Upper lobe of right lung (tissue), 1 donor: ENCODE measurements at places on chromosomes 2 and 18. TPM values are rescaled to one million over a fixed set of nuclear protein-coding genes. Genes with fewer than 3 reads are reported as not detected.
A peak's percentile ranks its signal among the peaks of the same experiment; 100 is the strongest.

- H3K4me3 ChIP-seq, result no peak overlapping the region
- no peak for DNase-seq
- no peaks in the 10 kb centered on the region for H3K27me3 ChIP-seq
- H3K36me3 ChIP-seq, result no peaks in the 10 kb centered on the region
- H3K4me1 ChIP-seq, result no peaks in the 10 kb centered on the region
- H3K27ac ChIP-seq, result no peak overlapping the region
These were observed 15.7 kb upstream of the ACVR2A start for GRCh38 chr2:147829106-147829505.

Gene PDE11A
- total RNA-seq, result not detected

- H3K36me3 ChIP-seq, result no peaks in the 10 kb centered on the region
- H3K27me3 ChIP-seq, result peaks cover 6% of the 10 kb centered on the region
- H3K4me1 ChIP-seq, result no peaks in the 10 kb centered on the region
- H3K27ac ChIP-seq, result peak overlapping the region; percentile 47
These were observed 30.3 kb downstream of the TFCP2L1 start for GRCh38 chr2:121254748-121255147.

Gene GALNT13
- 5.8 TPM for total RNA-seq

DNA sequence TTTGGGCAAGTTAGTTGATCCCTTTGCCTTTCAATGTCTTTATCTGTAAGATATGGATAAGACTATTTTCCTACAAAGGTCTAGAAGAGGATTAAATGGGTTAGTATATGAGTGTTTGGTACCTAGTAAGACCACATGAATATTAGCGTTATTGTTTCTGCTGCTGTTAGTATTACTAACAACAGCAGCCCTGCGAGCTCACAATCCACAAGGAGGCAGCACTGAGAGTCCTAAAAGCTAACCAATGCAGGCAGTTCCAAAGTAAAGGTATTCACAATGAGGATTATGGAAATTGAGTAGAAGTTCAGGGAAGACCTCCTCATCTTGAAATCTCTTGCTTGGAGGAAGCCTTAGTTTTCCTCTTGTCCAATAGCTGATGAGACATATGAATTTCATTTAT, 248.9 kb downstream of the TDRD15 start:
- H3K27ac ChIP-seq, result no peak overlapping the region
- no peaks in the 10 kb centered on the region for H3K4me1 ChIP-seq
- no peak overlapping the region for H3K4me3 ChIP-seq
- no peaks in the 10 kb centered on the region for H3K27me3 ChIP-seq
- H3K36me3 ChIP-seq, result no peaks in the 10 kb centered on the region

- no peak for DNase-seq
- H3K4me3 ChIP-seq, result no peak overlapping the region
- no peaks in the 10 kb centered on the region for H3K4me1 ChIP-seq
- H3K27me3 ChIP-seq, result no peaks in the 10 kb centered on the region
These were observed 202.8 kb downstream of the PIK3C3 start for GRCh38 chr18:42157878-42158277.

Gene GPD2
- 41.9 TPM for total RNA-seq

Gene CCDC141
- 25.7 TPM for total RNA-seq

Gene GPR55
- total RNA-seq, result 1.2 TPM

Gene CCDC138
- total RNA-seq, result 2.9 TPM

- DNase-seq, result peak; percentile 64
- no peaks in the 10 kb centered on the region for H3K36me3 ChIP-seq
- no peak overlapping the region for H3K27ac ChIP-seq
- no peak overlapping the region for H3K4me3 ChIP-seq
- no peaks in the 10 kb centered on the region for H3K4me1 ChIP-seq
These were observed 51.5 kb upstream of the DCC start for GRCh38 chr18:52288403-52289004.

GRCh38 chr2:234955091-234955591, 3.3 kb downstream of the SH3BP4 start:
- no peak overlapping the region for H3K4me3 ChIP-seq
- no peaks in the 10 kb centered on the region for H3K36me3 ChIP-seq
- H3K27ac ChIP-seq, result peak overlapping the region; percentile 75
- H3K4me1 ChIP-seq, result peaks cover 26% of the 10 kb centered on the region

DNA sequence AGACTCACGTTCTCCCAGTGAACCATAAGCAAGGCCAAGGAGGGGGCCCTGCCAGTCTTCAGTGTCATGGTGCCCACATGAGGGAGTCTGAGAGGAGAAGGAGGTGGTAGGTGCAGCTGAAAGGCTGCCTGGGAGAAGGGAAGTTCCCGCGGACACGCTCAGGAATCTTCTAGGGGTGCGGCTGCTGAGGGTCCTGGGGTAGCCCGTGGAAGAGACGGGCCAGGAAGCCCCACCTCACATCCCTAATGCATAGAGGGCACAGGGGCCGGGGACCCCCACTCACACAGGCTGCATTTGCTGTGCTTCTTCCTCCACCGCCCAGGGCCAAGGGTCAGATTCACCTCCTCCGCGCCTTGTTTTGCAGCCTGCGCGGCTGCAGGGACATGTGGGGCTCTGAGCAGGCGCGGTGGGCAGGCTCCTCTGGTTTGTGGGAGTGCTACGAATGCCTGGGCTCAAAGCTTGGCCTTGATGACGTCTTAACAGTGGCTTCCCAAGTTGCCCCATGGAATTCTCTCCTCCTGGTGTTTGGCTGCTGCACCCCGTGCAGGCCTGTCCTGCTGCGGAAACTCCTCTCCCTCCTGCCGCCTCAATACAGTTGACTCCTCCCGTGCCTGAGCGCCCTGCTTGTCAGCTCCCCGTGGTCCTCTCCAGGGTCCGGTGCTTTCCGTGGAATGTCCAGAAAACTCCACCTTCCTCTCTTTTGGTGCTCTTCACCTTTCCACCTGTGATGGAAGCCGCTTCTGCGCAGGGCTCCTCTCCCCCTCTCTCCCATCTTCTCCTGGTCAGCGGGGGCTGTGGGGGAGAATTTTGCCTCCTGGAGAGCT, 95.7 kb downstream of the VAPA start:
- peaks cover 23% of the 10 kb centered on the region for H3K4me1 ChIP-seq
- H3K36me3 ChIP-seq, result no peaks in the 10 kb centered on the region
- no peaks in the 10 kb centered on the region for H3K27me3 ChIP-seq

DNA sequence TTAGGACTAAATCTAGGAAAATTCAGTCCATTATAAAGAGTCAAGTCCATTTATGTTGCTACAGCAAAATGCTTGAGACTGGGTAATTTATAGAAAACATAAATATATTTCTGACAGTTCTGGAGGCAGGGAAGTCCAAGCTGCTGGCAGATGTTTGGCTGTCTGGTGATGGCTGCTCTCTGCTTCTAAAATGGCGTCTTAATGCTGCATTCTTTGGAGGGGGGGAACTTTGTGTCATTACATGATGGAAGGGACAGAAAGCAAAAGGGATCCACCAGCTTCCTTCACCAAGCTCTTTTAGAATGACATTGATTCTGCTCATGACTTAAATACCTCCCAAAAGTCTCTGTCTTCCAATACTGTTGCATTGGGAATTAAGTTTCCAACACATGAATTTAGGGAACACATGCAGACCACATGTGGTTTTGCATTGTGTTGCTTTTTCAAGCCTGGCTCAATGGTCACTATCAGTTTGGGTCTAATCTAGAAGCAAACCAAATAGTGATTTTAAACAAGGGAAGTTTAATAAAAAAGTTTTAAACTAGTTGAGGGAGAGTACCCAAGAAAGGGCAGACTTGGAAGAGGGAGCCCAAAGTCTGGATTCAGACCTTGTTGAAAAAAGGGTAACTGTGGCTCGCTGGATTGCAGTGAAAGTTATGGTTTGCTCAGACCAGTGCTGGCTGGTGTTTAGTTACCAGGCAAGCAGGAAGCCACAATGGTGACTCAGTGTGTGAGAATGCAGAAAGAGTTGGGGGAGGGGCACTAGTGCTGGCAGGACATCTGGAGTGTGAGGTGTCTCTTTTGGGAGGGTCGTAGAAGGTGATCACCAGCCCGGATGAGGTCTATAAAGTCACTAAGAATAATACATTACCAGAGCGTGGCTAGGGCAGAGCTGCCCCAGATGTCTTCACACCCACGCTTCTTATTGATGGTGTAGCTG, 30.8 kb downstream of the C18orf54 start:
- H3K4me3 ChIP-seq, result no peak overlapping the region
- H3K36me3 ChIP-seq, result no peaks in the 10 kb centered on the region
- DNase-seq, result no peak
- H3K4me1 ChIP-seq, result no peaks in the 10 kb centered on the region

Gene AGXT
- total RNA-seq, result not detected

GRCh38 chr2:12990523-12990922, 273.8 kb downstream of the TRIB2 start:
- no peak overlapping the region for H3K27ac ChIP-seq
- no peaks in the 10 kb centered on the region for H3K4me1 ChIP-seq
- H3K36me3 ChIP-seq, result no peaks in the 10 kb centered on the region
- no peak overlapping the region for H3K4me3 ChIP-seq
- no peak for DNase-seq

- H3K27ac ChIP-seq, result no peak overlapping the region
- H3K4me1 ChIP-seq, result no peaks in the 10 kb centered on the region
- no peaks in the 10 kb centered on the region for H3K36me3 ChIP-seq
- H3K4me3 ChIP-seq, result no peak overlapping the region
- H3K27me3 ChIP-seq, result no peaks in the 10 kb centered on the region
- DNase-seq, result no peak
These were observed 33.0 kb upstream of the PTH2R start for GRCh38 chr2:208373460-208374089.
